ENCODE measurements at places on chromosomes 6 and 20.

DNA sequence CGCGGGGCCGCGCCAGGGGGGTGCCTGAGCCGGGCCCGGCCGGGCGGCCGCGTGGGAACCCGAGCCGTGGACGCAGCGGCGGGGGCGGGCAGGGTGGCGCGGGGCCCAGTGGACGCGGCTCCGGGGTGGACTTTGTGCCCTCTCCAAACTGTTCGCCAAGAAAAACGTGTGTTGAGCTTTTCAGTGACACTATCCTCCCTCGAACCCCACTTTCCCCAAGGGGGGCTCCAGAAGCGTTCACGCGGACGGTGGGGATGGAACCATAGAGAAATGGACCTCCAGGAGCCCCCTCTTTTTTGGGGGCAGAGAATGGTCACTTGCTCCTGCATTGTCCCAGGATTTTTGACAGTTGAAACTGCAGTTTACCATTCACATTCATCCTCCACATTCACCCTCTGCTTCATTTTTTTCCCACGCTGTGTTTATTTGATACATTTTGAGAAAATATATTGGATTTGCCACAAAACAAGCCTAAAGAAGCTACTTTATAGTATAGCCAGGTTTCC, 2.9 kb upstream of the HIVEP1 start:
- DNase-seq: no peak

DNA sequence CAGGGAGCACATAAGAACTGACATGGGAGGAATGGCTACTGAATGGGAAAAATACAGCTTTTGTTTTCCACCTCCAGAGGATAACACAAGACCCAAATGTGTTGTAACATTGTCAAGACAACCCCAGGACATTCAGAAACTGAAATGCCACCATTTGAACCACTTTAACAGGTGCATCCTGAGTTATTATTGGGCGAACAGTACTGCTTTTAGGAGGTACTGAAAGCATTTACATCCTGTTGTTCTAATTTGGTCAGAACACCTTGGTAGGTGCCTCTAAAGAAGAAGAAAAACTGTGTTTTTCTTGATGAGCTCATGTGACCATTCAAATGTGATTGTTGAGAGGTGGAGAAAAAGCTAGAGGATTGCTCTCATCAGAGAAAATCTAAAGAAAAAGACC, 6.4 kb upstream of the TXNDC5 start:
- no peak for DNase-seq

- DNase-seq: no peak
These were observed 66.7 kb downstream of the CD164 start for GRCh38 chr6:109315341-109316110.

- no peak for DNase-seq
These were observed 64.4 kb downstream of the GTF2H5 start for GRCh38 chr6:158232316-158233213.

GRCh38 chr20:48933017-48933766, 11.7 kb downstream of the ARFGEF2 start:
- DNase-seq: no peak

DNA sequence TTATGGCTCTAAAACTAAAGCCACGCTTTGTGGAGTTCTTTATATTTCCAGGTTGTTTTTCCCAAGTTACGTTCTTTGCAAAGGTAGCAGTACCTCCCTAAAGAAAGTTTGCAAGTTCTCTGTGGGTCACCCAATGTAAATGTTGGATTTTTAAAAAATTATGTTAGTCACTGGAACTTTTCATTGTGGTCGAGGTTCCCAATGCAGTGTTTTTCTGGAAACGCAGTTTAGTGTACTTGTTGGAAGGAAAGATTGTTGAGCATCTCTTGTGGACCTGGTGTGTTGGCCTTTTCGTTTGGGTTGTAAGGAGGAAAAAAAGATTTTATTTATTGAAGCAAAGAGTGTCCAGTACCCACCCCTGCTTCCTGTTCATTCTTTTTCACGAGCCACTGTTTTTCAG, 1.4 kb downstream of the TOP1 start:
- no peak for DNase-seq

DNA sequence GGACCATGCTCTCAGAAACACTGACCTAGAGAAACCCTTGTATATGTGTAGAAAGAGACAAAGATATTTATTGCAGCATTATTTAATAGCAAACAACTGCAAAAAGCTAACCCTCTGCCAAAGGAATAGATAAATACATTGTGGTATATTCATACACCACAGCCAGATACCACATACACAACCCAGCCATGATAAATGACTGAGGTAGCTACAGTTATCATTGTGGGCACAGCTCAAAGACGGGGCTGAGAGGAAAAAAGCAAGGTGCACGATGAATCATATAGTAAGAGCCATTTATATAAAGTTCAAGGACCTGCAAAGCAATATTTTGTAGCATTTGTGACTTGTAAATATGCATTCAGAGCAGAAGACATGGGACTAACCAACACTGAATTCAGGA, 30.8 kb downstream of the RSPO4 start:
- DNase-seq: no peak

DNA sequence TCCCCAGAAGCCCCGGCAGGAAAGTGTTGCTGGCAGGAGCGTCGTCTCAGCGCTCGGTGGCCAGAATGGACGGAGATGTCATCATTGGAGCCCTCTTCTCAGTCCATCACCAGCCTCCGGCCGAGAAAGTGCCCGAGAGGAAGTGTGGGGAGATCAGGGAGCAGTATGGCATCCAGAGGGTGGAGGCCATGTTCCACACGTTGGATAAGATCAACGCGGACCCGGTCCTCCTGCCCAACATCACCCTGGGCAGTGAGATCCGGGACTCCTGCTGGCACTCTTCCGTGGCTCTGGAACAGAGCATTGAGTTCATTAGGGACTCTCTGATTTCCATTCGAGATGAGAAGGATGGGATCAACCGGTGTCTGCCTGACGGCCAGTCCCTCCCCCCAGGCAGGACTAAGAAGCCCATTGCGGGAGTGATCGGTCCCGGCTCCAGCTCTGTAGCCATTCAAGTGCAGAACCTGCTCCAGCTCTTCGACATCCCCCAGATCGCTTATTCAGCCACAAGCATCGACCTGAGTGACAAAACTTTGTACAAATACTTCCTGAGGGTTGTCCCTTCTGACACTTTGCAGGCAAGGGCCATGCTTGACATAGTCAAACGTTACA, 817 bp downstream of the GRM1 start:
- no peak for DNase-seq

DNA sequence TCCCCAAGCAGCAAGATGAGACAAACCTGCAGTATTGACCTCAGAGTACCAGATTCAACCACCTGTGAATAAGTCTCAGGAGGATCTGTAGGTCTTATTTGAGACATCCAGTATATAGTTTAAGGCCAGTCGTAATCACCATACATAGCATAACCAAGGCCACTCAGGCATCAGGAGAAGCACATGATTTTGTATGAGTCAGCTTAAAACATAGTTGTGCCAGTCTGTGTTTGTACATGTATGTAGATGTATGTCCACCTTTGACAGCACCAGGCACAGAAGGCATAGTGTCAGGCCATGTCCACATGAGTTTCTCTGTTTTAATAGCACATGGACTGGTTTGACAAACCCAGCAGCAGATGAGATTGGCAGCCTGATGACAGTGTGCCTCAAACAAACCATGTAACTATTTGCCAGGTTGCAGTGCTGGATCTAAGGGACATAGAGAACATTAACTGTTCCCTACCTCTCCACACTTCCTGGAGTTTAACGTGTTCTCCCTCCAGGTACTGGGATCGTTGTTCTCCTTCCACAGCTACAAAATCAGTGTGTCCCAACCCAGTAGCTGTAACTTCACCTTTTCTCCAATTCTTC, 8.6 kb upstream of the ASIP start:
- no peak for DNase-seq

DNA sequence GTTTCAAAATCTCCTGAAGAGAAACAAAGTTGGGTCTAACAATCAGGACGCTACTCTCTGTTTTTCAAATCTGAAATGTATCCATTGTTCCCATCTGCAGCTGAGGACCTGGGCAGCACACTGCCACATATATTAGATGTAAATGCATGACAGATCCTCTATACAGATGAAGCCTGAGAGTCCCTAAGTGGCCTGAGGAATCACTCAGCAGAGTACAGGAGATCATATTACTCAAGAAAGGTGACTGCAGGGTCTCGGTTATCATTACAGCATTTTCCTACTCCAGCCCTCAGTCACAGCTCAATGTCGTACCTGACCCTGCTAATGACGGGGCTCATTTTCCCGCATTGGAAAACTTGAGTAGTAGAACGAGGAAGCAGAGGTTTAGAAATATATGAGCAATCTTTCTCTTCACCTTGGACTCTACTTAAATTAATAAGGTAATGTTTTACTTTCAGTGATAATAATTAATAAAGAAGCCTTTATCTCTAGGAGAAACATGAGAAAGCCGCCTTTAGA, 256.2 kb upstream of the IRAK1BP1 start:
- no peak for DNase-seq

Data from MV-4-11 (cell line).